ENCODE measurements at places on chromosomes 3 and 15.
A peak's percentile ranks its signal among the peaks of the same experiment; 100 is the strongest.

GRCh38 chr3:129837065-129837642 lies 56.4 kb downstream of the TMCC1 start:
- no peak for DNase-seq

- no peak for DNase-seq
Measured at GRCh38 chr3:133282236-133282635, 117.6 kb upstream of the BFSP2 start.

GRCh38 chr3:72318504-72319193 lies 529.6 kb downstream of the SHQ1 start:
- DNase-seq, result no peak

GRCh38 chr3:152471814-152472671 lies 203.3 kb downstream of the MBNL1 start:
- DNase-seq, result no peak

- no peak for DNase-seq
Measured at GRCh38 chr3:133754455-133754854, 8.3 kb downstream of the TF start.

- no peak for DNase-seq
Measured at GRCh38 chr15:64110950-64111678, 15.3 kb downstream of the SNX1 start.

GRCh38 chr3:32847528-32847927 lies 29.7 kb downstream of the TRIM71 start:
- DNase-seq, result no peak

GRCh38 chr15:40421246-40422157 lies 15.9 kb downstream of the IVD start:
- DNase-seq, result peak; percentile 72

- DNase-seq, result no peak
Measured at GRCh38 chr15:42035435-42035761, 14.6 kb upstream of the PLA2G4E start.

DNA sequence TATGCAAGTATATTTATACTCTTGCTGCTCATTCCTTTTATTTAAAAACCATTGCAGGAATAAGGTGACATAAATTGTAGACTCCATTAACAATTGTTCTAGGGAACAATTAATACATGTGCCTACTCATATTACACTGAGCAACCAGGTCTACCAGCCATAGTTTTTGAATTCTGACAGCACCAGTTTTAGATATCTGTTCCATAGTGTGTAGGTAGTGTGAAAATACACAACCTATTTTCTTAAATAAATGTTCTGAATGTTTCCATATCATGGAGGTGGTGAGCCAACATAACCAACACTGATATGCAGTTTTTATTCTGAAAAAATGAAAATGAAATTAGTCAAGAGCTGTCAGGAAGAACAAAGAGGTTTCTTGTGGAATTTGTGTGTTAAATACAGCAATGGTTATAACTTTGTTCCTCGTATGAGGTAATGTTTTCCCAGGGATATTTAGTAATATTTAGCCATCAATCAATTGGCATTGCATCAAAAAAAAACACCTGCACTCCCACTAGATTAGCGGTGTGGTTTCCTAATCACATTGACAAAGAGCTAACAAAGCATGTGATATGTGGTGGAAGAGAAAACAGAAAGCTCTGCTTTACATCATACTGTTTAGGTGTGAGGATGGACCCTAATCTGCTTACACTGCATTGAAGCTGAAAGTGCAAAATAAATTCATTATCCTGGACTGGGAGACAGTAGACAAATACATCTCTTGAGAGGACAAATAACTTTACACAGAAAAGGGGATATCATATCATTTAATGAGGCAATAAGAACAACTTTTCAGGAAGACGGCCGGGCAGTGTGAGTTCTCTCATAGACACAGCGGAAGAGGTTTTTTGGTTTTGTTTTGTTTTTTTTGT lies 369.5 kb upstream of the THBS1 start:
- DNase-seq, result no peak

DNA sequence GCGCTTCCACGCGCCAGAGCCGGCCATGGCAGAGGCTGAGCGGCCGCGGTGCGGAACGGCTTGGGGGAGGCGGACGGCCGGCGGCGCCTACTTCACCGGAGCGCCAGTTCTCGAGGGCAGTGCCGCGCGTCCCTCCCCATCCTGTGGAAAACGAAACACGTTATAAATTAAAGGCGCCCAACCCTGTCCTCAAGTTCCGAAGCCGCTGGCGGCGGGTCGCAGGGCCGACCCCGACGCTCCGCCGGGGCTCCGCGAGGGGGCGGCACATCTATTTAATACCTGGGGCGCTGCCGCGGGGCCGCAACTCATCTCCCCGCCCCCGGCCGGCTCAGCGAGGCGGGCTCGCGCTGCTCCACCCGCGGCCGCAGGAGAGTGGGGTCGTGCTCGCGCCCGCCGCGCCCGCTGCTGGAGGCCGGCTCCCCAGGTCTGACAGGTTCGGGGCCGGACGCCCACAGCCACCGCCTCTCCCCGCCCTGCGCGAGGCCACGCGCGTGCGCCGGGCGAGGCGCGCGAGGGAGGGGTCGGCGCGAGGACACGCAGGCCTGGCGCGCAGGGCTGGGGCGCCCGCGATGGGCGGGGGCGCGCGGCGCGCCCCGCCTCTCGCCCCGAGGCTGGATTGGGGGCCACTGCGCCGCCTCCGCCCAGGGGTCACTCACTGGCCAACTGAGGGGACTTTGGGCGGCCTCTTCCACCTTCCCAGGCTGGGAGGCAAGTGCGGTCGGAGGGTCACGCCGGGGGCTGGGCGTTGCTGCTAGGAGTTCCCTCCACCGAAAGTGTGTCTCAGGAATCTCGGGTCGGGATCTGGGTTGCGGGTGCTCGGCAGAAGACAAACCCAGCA lies at the start of gene SLC30A4:
TSS of gene SLC30A4 (minus strand) at position 428 of the 838 bp plus-strand sequence. CDS start at position 27, 401 bp downstream.
- DNase-seq, result peak; percentile 35

DNA sequence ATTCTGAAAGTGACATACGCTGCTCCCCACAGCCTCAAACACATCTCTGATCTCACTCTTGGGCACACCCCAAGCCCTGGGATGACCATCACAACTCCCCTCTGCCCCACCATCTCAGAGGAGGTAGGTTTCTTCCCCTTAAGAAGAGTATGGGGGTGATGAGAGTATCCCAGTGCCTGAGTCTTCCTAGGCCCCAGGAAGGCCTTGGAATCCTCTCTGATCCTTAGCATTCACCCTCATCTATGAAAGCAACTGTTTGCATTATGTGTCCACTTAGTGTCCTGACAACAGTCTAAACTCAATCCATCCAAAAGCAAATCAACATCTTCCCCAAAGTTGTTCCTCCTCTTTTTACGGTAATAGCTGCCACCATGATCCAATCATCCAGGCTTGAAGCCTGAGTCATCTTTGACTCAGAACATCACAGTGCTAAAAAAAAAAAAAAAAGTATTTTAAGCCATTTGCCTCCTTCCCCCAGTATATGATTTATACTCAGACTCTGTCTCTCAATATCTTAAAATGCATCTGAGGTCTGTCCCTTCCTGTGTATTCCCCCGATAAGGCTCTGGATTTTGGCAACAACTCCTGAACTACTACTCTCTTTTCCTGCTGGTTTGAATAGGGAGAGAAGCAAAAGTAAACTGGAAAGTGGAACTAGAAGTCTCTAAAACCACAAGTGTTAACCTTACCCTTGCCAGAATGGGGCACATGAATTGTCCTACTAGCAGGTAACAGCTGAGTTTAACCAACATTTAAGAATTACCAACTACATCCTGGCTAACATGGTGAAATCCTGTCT lies 22.5 kb downstream of the POPDC2 start:
- DNase-seq, result no peak

DNA sequence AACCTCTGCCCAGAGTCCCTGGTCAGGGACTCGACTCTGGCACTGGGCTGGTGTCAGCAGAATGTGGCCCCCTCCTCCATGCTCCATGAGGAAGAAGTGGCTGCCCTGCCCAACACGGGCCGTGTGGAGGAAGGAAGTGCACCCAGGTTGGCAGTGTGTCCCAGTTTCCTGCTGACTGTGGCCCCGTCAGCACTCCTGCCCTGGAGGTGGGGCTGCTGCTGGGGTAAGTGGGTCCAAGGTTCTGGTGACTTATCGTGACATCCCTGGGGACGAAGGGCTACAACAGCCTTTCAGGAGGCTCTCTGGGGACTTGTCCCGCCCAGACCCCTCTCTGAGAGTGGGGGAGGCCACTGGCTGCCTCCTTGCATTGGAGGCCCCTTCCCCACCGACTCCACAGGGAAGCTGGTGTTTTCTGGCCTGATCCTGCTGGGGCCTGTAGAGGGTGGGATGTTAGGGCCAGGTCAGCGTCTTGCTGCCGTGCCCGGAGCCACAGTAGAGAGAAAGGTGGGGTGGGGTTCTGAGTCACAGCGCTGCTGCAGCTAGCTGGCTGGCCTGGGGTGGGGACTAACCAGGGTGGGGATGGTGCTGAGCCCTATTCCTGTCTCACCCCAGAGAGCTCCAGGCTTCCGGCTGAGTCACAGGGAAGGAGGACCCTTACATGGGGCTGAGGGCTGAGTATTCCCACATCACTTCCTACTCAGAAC lies 10.5 kb downstream of the SEMA4B start:
- no peak for DNase-seq

GRCh38 chr3:34131091-34131490 lies 332.7 kb downstream of the PDCD6IP start:
- no peak for DNase-seq

DNA sequence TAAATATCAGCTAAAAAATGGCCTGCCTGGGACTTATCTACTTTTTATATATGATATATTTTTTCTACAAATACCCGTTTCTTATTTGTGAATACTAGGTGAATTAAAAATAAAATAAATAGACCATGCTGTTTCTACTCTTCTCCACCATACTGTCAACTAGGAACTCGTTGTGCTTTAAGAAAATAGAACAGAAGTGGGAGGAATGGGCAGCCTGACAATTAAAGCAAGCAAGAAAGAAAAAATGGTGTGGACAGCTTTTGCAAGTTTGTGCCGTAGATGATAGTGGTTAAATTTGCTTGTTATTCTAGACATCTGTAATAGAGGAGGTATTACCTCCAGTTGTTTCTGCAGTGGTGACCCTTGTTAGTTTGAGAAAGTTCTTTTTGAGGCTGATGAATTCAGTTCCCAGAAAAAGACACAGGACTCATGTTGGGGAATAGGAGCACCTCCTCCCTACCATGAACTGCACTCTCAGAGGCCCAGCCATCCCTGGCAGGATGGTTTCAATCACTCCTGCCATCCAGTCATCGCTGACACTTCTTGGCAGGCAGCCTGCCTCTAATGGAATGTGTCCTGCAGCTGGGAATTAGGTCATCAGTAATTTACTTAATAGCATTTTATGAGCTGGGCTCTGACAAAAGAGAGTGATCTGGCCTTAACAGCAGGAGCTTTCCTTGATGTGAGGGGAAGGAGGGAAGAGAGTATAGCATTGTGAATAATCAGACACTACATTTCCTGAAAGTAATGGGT lies 105.0 kb upstream of the GAP43 start:
- DNase-seq, result no peak

DNA sequence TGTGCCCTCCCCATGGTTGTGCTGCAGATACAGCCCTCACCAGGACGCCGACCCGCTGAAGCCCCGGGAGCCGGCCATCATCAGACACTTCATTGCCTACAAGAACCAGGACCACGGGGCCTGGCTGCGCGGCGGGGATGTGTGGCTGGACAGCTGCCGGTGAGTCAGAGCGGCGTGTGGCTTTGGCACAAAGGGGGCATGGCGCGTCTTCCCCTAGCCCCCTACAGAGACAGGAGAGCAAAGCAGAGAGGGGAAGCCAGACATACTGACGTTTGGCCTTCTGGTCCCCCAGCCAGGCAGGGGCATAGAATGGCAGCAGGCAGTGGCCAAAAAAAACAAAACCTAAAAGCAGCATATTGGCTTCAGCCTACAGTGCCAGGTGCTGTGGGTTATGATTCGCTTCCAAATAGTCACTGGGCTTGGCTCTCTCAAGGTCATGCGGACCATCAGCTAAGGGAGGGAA lies 64.0 kb downstream of the MESD start:
- no peak for DNase-seq
